ENCODE measurements at places on chromosomes 2 and 18.
A peak's percentile ranks its signal among the peaks of the same experiment; 100 is the strongest.

DNA sequence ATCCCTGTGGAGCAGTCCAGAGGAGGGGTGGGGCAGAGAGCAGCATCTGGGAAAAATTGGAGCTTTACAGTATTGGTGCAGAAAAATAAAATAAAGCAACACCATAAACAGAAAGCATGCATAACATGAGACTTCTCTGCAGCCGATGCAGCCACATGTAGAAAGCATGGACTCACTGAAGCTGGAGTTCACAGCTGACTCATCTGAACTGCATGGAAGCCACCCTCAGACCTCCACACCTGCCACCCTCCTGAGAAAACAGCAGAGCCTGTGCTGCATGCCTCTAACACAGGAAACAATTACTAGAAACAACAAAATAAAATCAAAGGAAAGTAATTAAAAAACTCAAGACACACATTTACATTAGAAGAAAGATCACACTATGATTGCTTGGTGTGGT lies 169.4 kb upstream of the ALKAL2 start:
- no peak for DNase-seq

DNA sequence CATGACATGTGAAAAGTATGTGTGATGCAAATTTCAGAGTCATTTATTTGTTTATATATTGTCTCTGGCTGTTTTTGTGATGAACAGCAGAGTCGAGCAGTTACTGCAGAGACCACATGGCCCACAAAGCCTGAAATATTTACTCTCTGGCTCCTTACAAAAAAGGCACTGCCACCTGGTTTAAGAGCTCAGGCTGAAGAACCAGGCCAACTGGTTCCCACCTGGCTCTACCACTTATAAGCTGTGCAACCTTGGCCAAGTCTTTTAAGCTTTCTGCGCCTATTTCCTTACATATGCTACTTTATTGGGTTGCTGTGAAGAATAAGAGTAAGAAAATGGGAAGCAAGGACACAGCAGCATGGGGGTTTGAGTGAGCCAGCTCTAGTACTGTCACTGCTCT lies 207.6 kb downstream of the L3MBTL4 start:
- DNase-seq, result no peak

GRCh38 chr2:176892676-176893226 lies 319.8 kb upstream of the HNRNPA3 start:
- no peak for DNase-seq

DNA sequence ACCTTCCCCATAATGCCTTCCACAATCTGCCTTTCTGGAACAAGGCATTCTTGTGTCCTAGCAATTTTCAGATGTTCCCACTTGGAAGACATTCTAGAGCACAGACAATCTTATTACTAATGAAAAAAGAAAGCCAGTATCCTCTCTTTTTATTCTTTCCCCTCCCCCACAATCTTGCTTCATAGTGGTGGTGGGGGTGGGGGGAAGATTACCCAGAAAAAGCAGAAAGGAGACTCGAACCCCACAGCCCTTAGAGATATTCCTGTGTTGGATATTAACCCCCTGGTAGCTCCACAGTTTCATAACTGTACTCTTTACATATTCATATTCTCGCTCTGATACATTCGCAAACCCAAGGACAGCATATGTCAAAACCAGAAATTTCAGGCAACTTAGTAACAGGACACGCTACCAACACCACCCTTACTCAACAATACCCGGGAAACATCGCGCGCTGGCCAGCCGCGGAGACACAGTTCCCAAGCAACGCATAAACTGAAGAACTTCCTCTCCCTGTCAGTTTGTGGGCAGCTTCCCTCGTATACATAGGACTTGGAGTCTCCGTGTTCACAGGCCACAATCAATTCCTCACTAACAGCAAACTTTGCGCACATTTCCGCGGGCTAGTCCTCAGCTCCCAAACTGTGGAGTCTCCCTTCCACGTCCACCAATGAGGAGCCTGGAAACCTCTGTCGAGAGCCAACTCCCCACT lies 793 bp downstream of the NR4A2 start:
- peak; percentile 43 for DNase-seq

- peak; percentile 87 for DNase-seq
These were observed 16.5 kb upstream of the PSD4 start for GRCh38 chr2:113157118-113157896.

DNA sequence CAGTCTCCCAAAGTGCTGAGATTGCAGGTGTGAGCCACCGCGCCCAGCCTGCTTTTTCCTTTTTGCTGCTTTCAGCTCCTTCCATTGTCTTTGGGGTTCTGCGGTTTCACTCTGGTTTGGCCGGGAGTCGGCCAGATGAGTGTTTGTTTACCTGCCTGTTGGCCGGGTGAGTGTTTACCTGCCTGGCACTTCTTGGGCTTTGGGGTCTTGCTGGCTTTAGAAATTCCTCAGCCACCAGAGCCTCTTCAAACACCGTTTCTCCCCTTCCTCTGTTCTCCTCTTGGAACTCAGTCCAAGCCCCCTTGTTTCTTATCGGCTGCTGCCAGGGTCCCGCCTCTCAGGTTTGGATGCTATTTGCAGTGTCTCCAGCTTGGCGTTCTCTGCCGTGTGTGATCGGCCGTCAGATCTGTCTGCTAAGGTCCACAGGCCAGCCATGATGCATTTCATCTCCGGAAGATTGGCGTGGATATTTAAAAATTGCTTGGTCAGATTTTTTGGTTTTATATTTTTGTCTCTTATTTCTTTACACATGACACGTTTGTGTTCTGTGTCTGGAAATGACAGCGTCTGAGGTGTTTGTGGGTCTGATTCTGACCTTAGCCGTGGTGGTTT lies 14.2 kb upstream of the GAL3ST2 start:
- no peak for DNase-seq

DNA sequence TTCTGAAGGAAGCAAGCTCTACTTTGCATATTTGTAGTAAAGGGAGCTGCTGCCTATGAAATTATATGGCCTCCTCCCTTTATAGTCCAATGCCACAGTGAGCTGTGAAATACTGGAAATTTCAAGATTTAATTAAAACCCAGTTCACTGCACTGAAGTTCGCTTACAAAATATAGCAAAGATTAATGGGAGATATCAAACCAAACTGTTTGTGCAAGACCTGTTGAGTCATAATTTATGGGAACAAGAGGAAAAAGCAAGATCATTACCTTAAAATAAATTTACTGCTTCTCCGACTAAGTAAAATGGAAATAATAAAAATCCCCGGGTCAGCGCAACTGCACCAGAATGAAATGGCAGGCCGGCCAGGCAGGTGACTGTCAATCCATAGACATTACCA lies 215.5 kb upstream of the RAB6C start:
- DNase-seq, result no peak

DNA sequence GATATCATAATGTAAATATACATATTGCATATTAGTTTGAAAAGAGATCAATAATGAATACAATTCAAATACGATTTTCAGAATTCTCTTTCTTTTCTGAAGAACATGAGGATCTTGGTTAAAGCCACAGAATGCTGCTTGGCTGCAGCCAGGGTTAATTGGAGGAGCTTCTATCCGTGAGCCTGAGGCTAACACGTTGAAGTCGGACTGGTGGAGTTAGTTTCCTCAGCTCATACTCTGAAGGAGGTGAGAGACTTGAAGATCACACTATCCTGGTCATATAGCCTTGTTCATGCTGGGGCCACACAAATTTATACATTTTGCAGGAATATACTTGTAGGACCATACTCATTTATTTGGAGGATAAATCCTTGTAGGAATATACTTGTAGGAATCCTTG lies 335.8 kb downstream of the TRIB2 start:
- DNase-seq, result no peak

- no peak for DNase-seq
These were observed 134.7 kb downstream of the TPGS2 start for GRCh38 chr18:36693931-36694620.

DNA sequence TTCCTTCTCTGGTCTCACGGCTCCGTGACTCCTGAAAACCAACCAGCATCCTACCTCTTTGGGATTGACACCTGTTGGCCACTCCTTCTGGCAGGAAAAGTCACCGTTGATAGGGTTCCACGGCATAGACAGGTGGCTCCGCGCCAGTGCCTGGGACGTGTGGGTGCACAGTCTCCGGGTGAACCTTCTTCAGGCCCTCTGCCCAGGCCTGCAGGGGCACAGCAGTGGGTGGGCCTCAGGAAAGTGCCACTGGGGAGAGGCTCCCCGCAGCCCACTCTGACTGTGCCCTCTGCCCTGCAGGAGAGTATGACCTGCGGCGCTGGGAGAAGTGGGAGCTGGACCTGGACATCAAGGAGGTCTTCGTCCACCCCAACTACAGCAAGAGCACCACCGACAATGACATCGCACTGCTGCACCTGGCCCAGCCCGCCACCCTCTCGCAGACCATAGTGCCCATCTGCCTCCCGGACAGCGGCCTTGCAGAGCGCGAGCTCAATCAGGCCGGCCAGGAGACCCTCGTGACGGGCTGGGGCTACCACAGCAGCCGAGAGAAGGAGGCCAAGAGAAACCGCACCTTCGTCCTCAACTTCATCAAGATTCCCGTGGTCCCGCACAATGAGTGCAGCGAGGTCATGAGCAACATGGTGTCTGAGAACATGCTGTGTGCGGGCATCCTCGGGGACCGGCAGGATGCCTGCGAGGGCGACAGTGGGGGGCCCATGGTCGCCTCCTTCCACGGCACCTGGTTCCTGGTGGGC lies 10.0 kb downstream of the PROC start:
- no peak for DNase-seq

GRCh38 chr2:222364285-222364895 lies 60.0 kb upstream of the SGPP2 start:
- no peak for DNase-seq

DNA sequence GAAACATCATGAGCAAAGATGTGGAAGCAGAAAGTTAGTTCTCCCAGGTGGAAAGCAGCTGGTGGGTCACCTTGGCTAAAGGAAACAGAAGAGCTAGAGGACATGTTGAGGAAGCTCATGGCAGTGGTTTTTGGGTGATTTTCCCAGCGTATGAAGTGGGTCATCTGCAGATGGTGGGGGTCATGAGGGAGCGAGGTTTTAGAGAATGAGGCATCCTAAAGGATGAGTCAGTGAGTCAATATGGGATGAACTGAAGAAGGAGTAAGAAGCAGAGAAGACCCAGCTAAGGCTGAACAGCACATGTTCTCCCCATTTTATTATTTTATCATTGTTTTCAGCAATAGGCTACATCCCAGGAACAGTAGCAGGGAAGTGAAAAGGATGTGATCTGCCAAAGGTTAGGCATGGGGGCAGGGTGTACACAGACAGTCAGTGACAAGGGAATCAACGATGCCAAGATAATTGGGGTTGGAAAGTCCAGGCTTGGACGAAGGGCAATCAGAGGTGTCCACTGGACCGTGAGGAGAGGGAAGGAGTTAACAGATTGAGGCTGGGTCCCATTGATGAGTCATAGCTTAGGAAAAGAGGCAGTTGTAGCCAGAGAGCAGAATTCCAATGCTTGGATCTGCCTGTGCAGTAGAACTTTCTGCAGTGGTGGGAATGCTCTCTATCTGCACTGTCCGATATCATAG lies 289.3 kb upstream of the RAB12 start:
- no peak for DNase-seq

GRCh38 chr2:159140070-159140769 lies 146.3 kb downstream of the WDSUB1 start:
- no peak for DNase-seq

- no peak for DNase-seq
These were observed 8.7 kb downstream of the GLS start for GRCh38 chr2:190889175-190889943.
